ENCODE measurements at places on chromosomes 13 and 19. TPM values are rescaled to one million over a fixed set of nuclear protein-coding genes. Genes with fewer than 3 reads are reported as not detected.
A peak's percentile ranks its signal among the peaks of the same experiment; 100 is the strongest.

DNA sequence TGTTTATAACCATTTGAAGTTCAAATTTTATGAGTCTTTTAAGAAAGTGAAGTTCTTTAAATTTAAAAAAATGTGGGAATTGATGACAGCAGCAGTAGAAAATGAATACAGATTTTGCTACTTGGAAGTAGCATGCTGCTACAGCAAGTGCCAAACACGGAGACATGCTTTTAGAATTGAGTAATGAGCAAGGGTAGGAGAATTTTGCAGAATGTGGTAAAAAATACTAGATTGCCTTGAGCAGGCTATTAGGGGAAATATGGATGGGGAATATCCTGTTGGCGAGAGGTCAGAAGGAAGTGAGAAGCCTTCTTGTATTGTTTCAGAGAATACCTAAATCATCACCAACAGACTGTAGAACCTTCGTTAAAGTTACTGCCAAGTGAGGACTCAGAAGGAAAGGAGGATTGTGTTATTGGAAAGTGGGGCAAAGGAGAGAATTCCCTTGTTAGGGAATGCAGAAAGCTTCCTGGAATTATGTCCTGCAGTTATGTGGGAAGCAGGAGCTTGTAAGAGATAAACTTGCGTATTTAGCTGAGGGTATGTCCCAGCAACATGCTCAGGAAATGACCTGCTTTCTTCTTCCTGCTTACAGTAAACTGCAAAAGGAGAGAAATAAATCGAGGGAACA lies 32.4 kb upstream of the OXGR1 start:
- no peak overlapping the region for H3K4me3 ChIP-seq
- H3K4me1 ChIP-seq = peaks cover 10% of the 10 kb centered on the region
- H3K27ac ChIP-seq = no peak overlapping the region
- no peaks in the 10 kb centered on the region for H3K36me3 ChIP-seq
- H3K27me3 ChIP-seq = no peaks in the 10 kb centered on the region

- H3K27ac ChIP-seq = no peak overlapping the region
- no peak for DNase-seq
- H3K4me3 ChIP-seq = no peak overlapping the region
These were observed 117.0 kb upstream of the POSTN start for GRCh38 chr13:37715606-37716015.

DNA sequence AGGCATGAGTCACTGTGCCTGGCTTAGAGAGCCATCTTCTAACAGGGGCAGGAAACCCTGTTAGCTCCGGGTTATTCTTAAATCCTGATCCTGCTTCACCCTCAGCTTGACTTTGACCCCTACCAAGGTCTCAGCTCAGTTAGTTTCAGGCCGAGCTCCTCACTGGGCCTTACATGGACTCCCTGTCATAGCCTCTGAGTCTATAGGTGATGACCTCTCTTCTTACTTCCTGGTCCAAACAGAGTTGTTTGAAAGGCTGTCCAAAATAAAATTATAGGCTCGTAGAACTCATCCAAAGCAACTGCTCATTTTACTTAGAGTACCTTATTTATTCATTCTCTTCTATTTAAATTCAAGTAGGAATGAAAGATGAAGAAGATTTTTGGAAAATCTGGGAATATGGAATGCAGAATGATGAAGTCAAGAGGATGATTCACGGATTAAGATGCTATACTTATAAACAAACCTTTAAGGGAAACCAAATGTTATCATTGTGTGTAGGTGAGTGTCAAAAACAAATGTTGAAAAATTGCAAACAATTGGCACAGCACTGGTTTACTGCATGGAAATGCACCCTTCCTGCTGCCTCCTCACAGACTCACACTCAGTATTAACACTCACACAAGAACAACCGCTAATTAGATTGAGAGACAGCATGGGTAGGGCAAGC lies 174.1 kb downstream of the RGCC start:
- peak overlapping the region; percentile 37 for H3K27ac ChIP-seq
- H3K36me3 ChIP-seq = no peaks in the 10 kb centered on the region
- no peaks in the 10 kb centered on the region for H3K4me1 ChIP-seq
- no peaks in the 10 kb centered on the region for H3K27me3 ChIP-seq
- no peak overlapping the region for H3K4me3 ChIP-seq

The GFY gene
- not detected for total RNA-seq

The ZNF208 gene
- total RNA-seq = 6.3 TPM

- no peak for DNase-seq
- H3K27ac ChIP-seq = peak overlapping the region; percentile 82
- H3K36me3 ChIP-seq = no peaks in the 10 kb centered on the region
- no peak overlapping the region for H3K4me3 ChIP-seq
- H3K4me1 ChIP-seq = peaks cover 16% of the 10 kb centered on the region
These were observed 80.2 kb downstream of the IRS2 start for GRCh38 chr13:109706015-109706715.

The CILP2 gene
- total RNA-seq = not detected

The VSTM2B gene
- not detected for total RNA-seq

DNA sequence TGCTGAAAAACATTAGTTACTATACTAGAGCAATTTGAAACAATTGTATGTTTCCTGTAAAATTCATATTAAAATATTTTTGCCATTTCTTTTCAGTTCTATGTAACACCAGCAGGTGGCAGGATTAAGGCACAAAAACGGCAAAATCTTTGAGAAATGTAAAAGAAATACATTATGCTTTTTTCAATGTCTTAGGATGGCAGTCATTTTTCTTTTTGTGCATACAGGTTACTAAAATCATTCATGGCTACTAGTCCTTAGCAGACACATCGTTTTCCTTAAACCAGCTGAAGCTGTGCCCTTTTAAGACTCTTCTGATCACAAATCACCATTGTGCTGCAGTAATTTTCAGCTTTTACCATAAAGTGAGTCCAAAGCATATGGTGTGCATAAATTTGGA lies 800.7 kb upstream of the SLITRK5 start:
- no peaks in the 10 kb centered on the region for H3K36me3 ChIP-seq
- no peak overlapping the region for H3K27ac ChIP-seq
- DNase-seq = no peak
- H3K4me1 ChIP-seq = no peaks in the 10 kb centered on the region
- no peaks in the 10 kb centered on the region for H3K27me3 ChIP-seq

- H3K27ac ChIP-seq = no peak overlapping the region
- H3K27me3 ChIP-seq = no peaks in the 10 kb centered on the region
- H3K36me3 ChIP-seq = no peaks in the 10 kb centered on the region
- peaks cover 12% of the 10 kb centered on the region for H3K4me1 ChIP-seq
- no peak overlapping the region for H3K4me3 ChIP-seq
- no peak for DNase-seq
These were observed 2.7 kb downstream of the FFAR3 start for GRCh38 chr19:35360880-35361420.

DNA sequence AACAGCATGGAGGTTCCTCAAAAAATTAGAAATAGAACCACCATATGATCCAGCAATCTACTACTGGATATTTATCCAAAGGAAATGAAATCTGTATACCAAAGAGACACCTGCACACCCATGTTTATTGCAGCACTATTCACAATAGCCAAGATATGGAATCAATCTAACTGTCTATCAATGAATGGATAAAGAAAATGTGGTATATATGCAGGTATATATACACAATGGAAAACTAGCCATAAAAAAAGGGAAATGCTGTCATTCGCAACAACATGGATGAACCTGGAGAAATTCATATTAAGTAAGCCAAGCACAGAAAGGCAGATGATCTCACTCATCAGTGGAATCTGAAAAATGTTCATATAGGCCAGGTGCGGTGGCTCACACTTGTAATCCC lies 2.5 kb downstream of the ZNF780B start:
- no peak overlapping the region for H3K4me3 ChIP-seq
- peaks cover 20% of the 10 kb centered on the region for H3K4me1 ChIP-seq
- no peak overlapping the region for H3K27ac ChIP-seq
- H3K27me3 ChIP-seq = no peaks in the 10 kb centered on the region
- peaks cover 6% of the 10 kb centered on the region for H3K36me3 ChIP-seq

The CGB1 gene
- total RNA-seq = not detected

The HSPBP1 gene
- 34.6 TPM for total RNA-seq

DNA sequence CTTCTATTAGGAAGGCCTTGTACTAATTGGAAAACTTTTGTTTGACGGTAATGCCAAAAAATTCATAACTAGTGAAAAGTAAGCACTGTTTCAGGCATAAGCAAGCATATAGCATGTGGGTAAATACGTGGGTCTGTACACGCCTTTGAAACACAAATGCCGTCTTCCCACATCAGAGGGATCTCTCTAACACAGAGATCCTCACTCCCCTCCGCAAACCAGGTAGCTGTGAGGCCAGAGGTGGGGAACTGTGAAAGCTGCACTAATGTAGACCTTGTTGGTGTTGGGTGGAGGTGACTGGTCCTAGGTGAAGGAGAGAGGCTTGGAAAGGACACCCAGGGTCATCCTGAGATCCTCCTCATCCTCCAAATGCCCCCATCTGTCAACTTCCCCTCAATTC lies 16.0 kb upstream of the POU2F2 start:
- H3K36me3 ChIP-seq = no peaks in the 10 kb centered on the region
- no peak overlapping the region for H3K4me3 ChIP-seq
- no peaks in the 10 kb centered on the region for H3K4me1 ChIP-seq
- no peak for DNase-seq
- no peaks in the 10 kb centered on the region for H3K27me3 ChIP-seq

DNA sequence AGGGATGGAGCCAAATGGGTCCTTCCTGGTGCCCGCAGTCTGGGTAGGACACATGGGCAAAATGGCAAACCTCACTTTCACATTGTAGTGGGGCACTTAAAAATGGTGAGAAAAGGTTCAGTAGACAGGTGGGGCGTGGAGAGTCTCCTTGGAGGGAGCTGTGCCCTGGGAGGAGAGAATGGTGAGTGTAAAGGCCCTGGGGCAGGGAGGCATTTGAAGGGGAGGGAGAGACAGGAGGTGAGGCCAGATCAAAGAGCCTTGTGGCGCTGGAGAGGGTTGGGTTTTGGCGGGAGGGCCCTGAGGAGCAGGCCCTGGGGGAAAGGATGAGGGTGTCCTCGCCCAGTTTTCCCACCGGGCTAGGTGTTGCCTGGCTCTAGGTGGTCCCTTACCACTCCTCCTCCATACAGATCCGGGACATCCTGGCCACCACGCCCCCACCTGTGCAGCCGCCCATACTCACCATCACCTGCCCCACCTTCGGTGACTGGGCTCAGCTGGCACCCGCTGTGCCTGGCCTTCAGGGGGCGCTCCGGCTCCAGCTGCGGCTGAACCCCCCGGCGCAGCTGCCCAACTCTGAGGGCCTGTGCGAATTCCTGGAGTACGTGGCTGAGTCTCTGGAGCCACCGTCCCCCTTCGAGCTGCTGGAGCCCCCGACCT lies 6.3 kb downstream of the MAP1S start:
- peaks cover 11% of the 10 kb centered on the region for H3K36me3 ChIP-seq
- H3K4me1 ChIP-seq = peaks cover 29% of the 10 kb centered on the region
- no peak overlapping the region for H3K4me3 ChIP-seq
- H3K27ac ChIP-seq = no peak overlapping the region
- no peaks in the 10 kb centered on the region for H3K27me3 ChIP-seq
- DNase-seq = no peak

- H3K27ac ChIP-seq = no peak overlapping the region
- H3K27me3 ChIP-seq = no peaks in the 10 kb centered on the region
- no peak overlapping the region for H3K4me3 ChIP-seq
- no peak for DNase-seq
These were observed 6.0 kb upstream of the STK24 start for GRCh38 chr13:98582947-98583346.

GRCh38 chr19:46056536-46056935 lies 15.7 kb upstream of the IGFL4 start:
- no peaks in the 10 kb centered on the region for H3K36me3 ChIP-seq
- no peaks in the 10 kb centered on the region for H3K27me3 ChIP-seq
- H3K4me1 ChIP-seq = no peaks in the 10 kb centered on the region
- no peak for DNase-seq

- peak within 1 kb of the TSS; percentile 78 for H3K27ac ChIP-seq
- H3K36me3 ChIP-seq = no peaks in the 10 kb centered on the region
- no peaks in the 10 kb centered on the region for H3K27me3 ChIP-seq
- peak; percentile 87 for DNase-seq
- H3K4me1 ChIP-seq = peaks cover 4% of the 10 kb centered on the region
These were observed at the start of gene ZNF573 for GRCh38 chr19:37779127-37780005. Gene ZNF573 (minus strand): TSS chr19:37779586. CDS start chr19:37773729, 5,857 bp downstream.

DNA sequence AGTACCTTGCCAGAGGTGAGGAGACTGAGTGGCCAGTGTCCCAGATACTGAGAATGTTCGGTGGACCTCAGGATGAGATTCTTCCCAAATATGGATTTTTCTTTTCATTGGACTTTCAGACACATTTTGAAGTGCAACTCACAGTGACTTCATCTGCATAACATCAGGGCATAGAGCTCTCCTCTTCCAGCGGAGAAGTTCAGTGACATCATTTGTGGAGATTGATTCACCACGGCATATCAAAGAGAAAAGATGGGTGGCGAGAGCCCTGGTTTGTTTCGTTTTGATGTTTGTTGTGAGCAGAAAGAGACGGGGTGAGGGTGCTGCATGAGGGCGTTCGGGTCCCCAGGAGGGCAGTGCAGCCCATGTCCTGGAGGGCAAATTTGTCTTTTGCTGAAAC lies 120.1 kb upstream of the GPR12 start:
- H3K27me3 ChIP-seq = no peaks in the 10 kb centered on the region
- DNase-seq = no peak
- H3K4me1 ChIP-seq = no peaks in the 10 kb centered on the region

The URAD gene
- total RNA-seq = not detected

- no peak overlapping the region for H3K27ac ChIP-seq
- H3K4me3 ChIP-seq = no peak overlapping the region
- DNase-seq = no peak
These were observed 8.5 kb downstream of the SIGLEC11 start for GRCh38 chr19:49952479-49952836.

The GPR12 gene
- not detected for total RNA-seq

GRCh38 chr13:23466144-23467002 lies 32.9 kb upstream of the SACS start:
- no peaks in the 10 kb centered on the region for H3K36me3 ChIP-seq
- peak; percentile 67 for DNase-seq
- peak overlapping the region; percentile 58 for H3K4me3 ChIP-seq
- no peaks in the 10 kb centered on the region for H3K27me3 ChIP-seq
- H3K27ac ChIP-seq = peak overlapping the region; percentile 86

The DENND1C gene
- total RNA-seq = 31.4 TPM

The LRRC4B gene
- total RNA-seq = 2.4 TPM

The LRRC63 gene
- 1.2 TPM for total RNA-seq

All from upper lobe of left lung (tissue), 6 donors.